Stimulated activated CD8-positive, alpha-beta memory T cell treated with anti-CD3 and anti-CD28 coated beads, Interleukin-2, amount 100 ng/mL, for 1 hour (primary cell): ENCODE measurements at places on chromosomes 11 and 22.

- no peak for DNase-seq
Observed at GRCh38 chr22:46052801-46053562, 76.0 kb upstream of the WNT7B start.

DNA sequence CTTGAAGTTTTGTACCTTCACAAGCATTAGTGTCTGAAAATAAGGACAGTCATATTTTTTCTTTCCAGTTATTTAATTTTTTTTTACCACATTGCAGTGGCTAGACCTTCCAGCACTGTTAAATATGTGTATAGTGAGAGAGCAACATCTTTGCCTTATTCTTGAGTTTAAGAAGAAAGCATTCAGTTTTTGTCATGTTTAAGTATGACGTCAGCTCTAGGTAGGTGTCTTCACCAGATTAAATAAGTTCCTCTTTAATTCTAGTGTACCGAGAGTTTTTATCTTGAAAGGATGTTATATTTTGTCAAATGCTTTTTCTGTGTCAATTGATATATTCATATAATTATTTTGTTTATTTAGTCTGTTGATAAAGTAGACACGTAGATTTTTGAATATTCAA lies 258.8 kb downstream of the FAM181B start:
- no peak for DNase-seq

DNA sequence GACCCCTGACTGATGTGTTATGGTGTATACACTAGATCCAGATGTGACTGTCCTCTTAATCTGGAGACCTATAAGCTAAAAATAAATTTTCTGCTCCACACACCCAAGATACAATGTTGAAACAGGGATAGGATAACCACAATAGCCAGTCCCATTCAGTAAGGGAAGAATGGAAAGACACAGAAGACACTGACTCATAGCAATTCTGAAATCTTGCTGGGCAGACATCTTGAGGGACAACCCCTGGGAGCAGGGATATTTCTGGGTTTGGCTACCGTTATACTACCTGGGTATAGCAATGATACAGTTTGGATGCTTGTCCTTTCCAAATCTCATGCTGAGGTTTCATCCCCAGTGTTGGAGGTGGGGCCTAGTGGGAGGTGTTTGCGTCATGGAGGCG lies 93.9 kb downstream of the BUD13 start:
- DNase-seq, result no peak

DNA sequence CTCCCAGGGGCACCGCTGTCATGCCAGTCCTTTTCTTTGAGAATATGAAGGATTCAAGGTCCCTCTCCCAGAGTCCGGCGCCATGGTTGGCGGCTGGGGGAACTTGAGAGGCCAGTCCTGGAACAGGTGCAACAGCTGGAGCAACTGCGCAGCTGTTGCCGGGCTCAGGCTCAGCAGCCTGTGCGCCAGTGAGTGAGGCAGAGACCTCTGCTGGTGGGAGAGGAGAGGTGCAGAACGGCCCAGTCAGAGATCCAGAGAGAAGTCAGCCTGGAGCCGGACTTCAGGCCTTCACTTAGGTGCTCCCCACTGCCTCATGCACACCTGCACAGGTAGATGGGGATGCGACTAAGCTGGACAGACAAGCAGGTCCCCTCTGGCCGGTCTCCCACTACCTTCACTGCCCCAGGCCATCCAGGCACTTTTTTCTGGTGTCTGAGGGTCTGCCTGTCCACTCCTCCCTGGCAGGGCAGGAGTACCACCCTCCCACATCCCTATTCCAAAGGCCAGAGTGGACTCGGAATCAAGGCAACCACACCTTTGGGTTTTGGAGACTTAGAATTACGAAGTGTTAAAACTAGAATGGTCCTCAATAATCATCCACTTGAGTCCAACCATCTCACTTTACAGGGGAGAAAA lies 4.6 kb downstream of the CHRDL2 start:
- no peak for DNase-seq

DNA sequence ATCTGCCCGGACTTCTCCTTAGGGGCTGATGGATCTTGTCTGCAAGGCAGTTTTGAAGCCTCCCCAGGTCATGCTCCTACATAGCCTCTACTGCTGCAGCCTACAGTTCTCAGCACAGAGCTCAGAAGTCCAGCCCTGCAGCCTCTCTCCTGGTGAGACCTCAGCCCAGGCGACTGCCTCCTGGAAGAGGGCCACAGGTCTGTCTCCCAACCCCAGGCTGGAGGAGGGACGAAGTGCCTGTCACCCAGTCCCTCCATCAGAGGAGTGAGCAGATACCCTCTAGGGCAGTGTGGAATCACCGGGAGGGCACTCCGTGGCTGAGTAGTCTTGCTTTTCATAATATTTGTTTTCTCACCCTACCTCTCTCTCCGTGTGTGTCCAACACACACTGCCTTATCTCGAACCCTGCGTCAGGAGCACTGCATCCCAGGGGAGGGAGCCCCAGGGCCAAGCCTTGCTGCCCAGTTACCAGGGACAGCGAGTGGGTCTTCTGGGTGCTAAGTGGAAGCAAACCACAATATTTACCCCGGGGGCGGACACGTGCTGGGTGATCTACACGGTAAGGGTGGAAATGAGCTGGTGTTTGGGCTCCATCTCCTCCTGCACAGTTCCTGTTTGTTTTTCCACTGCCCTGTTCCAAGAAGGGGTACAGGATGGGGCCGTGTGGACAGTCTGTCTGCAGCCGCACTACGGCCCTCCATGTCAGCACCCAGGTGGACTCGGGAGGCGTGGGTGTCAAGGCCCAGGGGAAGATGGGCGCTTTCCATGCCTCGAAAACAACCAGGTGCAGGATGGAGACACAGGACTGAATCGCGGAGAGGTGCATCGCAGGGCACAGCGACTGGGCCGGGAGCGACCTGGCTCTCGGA lies 133.7 kb upstream of the HSD17B12 start:
- DNase-seq, result no peak

DNA sequence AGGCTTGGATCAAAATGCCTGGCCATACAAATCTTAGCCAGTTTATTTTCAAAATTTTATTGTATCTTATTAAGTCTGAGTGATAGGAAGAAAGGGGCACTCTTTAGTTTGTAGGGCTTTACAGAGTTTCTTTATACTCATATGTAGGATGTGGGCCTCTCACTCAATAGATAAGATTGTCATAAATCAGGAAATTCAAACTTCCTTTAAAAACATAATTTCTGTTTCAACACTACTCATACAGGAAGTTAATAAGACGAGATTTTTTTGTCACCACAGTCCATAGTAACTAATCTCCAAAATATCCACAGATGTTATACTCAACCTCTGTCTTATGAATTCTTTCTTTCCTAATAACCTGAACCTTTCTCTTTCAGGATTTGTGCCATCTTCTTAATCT lies 13.3 kb upstream of the OR56B4 start:
- DNase-seq, result no peak

GRCh38 chr11:103920933-103921332 lies 115.5 kb upstream of the DDI1 start:
- DNase-seq, result no peak
